H4 (cell line): ENCODE measurements at places on chromosomes 6 and 20. TPM values are rescaled to one million over a fixed set of nuclear protein-coding genes. Genes with fewer than 3 reads are reported as not detected.

The CYP21A2 gene
- total RNA-seq, result 0.48 TPM in 1 of 2 replicates, not detected in the other

The GGTLC1 gene
- total RNA-seq, result not detected in 2 replicates

The ZNF165 gene
- 0.16 and 1.2 TPM in 2 replicates for total RNA-seq

The ETV7 gene
- total RNA-seq, result 0.99 and 1.2 TPM in 2 replicates

The NOL7 gene
- total RNA-seq, result 104 and 110 TPM in 2 replicates

The ERVFRD-1 gene
- total RNA-seq, result not detected in 2 replicates

The VNN1 gene
- total RNA-seq, result not detected in 2 replicates

The SLC26A8 gene
- 0.04 TPM in 1 of 2 replicates, not detected in the other for total RNA-seq

The DEFB124 gene
- not detected in 2 replicates for total RNA-seq

The HLA-DRA gene
- total RNA-seq, result 0.53 and 3.3 TPM in 2 replicates

The LIME1 gene
- total RNA-seq, result 0.27 and 0.68 TPM in 2 replicates

The FAM184A gene
- total RNA-seq, result 1.4 and 2.1 TPM in 2 replicates

The C6orf132 gene
- total RNA-seq, result not detected in 2 replicates

The RNF39 gene
- not detected in 2 replicates for total RNA-seq

The FOXA2 gene
- 0.80 and 1.6 TPM in 2 replicates for total RNA-seq

The TCF21 gene
- not detected in 2 replicates for total RNA-seq

The SIGLEC1 gene
- total RNA-seq, result 0.02 TPM in 1 of 2 replicates, not detected in the other

The WFDC12 gene
- total RNA-seq, result not detected in 2 replicates

The MAFB gene
- total RNA-seq, result 0.25 and 0.39 TPM in 2 replicates

The CTCFL gene
- total RNA-seq, result not detected in 2 replicates

The OLIG3 gene
- total RNA-seq, result not detected in 2 replicates

The SMIM28 gene
- not detected in 2 replicates for total RNA-seq

The SLC52A3 gene
- total RNA-seq, result 0.12 TPM in 1 of 2 replicates, not detected in the other

The SNPH gene
- 0.99 and 1.5 TPM in 2 replicates for total RNA-seq

The OPRM1 gene
- total RNA-seq, result not detected in 2 replicates

The VSX1 gene
- total RNA-seq, result not detected in 2 replicates

The DEFB132 gene
- total RNA-seq, result not detected in 2 replicates

The PRDM13 gene
- not detected in 2 replicates for total RNA-seq

The C20orf202 gene
- not detected in 2 replicates for total RNA-seq

The ADNP gene
- total RNA-seq, result 18.1 and 18.8 TPM in 2 replicates

The SCUBE3 gene
- 0.02 TPM in 1 of 2 replicates, not detected in the other for total RNA-seq

The BIRC7 gene
- 0.14 TPM in 1 of 2 replicates, not detected in the other for total RNA-seq

The DACT2 gene
- total RNA-seq, result not detected in 2 replicates

The PRL gene
- not detected in 2 replicates for total RNA-seq

The DLK2 gene
- total RNA-seq, result 12.6 and 13.7 TPM in 2 replicates

The MTRF1L gene
- 7.9 and 11.3 TPM in 2 replicates for total RNA-seq

The TFAP2A gene
- total RNA-seq, result 5.0 and 5.4 TPM in 2 replicates
